Activated CD4-positive, alpha-beta T cell treated with anti-CD3 and anti-CD28 coated beads, Interleukin-2, Interleukin-4, amounts not matched to agents 100 ng/mL and 50 ng/mL, durations not matched to agents 16 hours and 8 hours (primary cell): ENCODE measurements at places on chromosomes 16 and 17.

DNA sequence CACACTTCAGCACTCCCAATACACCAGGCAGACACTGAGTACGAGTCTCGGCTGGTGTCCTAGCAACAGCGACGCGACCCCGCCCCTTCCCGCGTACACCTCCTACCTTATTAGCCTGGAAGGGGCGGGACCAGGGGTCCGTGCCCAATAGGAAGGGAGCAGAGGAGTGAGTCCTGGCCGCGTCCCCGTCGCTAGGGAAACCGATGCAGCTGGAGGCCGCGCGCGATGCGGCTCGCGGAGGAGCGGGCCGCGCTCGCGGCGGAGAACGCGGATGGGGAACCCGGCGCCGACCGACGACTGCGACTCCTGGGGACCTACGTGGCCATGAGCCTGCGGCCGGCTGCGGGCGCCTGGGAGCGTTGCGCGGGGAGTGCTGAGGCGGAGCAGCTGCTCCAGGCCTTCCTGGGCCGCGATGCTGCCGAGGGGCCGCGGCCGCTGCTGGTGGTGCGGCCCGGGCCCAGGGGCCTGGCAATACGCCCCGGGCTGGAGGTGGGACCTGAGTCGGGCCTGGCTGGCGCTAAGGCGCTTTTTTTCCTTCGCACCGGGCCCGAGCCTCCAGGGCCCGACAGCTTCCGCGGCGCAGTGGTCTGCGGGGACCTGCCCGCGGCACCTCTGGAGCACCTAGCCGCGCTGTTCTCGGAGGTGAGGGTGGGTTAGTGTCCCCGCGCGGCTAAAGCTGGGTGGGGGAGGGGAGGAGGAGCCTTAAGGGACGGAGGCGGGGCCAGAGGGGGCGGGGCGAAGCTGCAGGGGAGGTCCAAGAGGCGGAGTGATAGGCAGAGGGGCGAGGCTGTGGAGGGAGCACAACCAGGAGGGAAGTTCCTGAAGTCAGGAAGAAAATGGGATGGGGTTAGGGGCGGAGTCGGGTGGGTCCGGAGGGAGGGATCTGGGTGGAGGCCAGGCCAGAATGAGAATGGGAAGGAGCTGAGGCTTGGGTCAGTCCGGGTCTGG, at the start of gene DNAH9:
DNAH9 (plus strand) TSS at position 197 of the 948 bp plus-strand sequence; CDS start at position 226, 29 bp downstream.
- DNase-seq = peak; percentile 14

- DNase-seq = peak; percentile 96
These were observed 17.6 kb downstream of the ZNF213 start for GRCh38 chr16:3152277-3152990.

GRCh38 chr17:41417127-41417526, 7.3 kb downstream of the KRT37 start:
- no peak for DNase-seq

- no peak for DNase-seq
These were observed 20.2 kb downstream of the HLF start for GRCh38 chr17:55284944-55285339.

- no peak for DNase-seq
These were observed 128.1 kb downstream of the KIF2B start for GRCh38 chr17:53950858-53951250.

GRCh38 chr17:5585836-5586521, 1.7 kb upstream of the NLRP1 start:
- peak; percentile 40 for DNase-seq

GRCh38 chr17:10125531-10126275, 72.7 kb downstream of the GAS7 start:
- DNase-seq = no peak

- no peak for DNase-seq
These were observed 54.4 kb upstream of the PABPN1L start for GRCh38 chr16:88920618-88921590.

DNA sequence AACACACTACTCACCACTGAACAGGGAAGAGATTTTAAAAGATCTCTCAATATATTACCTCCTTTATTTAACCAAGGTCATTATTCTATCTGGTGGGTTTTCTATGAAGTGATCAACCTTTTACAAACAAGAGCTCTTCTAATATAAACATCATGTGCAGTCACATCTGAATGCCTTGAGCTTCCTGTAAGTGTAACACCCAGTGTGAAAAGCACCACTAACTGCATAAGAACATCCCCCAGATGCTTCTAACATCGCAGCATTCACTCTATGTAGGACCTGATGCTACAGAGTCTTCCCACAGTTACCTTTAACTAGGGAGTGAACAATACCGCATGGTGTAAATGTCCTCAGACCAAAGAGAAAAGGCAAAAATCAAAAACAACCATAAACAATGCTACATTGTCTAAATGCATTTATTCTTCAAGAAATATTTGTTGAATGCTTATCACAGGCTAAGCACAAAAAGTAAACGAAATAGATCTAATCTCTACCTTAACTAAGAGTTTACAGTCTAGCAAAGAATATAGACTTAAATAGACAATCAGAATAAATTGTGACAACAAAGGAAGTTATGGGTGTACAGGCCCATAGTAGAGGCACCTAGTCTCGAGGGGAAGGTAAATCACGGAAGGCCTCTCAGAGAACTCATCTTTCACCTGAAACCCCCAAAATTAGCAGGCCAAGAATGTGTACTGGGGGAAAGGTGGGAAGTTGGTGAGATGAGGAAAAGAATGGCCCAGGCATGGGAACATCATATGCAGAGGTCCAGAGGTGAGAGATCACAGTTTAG, 16.2 kb downstream of the SKAP1 start:
- no peak for DNase-seq

GRCh38 chr17:80424878-80425765, 10.2 kb downstream of the ENDOV start:
- no peak for DNase-seq

- DNase-seq = peak; percentile 70
These were observed 19.7 kb upstream of the RCVRN start for GRCh38 chr17:9924735-9925191.

DNA sequence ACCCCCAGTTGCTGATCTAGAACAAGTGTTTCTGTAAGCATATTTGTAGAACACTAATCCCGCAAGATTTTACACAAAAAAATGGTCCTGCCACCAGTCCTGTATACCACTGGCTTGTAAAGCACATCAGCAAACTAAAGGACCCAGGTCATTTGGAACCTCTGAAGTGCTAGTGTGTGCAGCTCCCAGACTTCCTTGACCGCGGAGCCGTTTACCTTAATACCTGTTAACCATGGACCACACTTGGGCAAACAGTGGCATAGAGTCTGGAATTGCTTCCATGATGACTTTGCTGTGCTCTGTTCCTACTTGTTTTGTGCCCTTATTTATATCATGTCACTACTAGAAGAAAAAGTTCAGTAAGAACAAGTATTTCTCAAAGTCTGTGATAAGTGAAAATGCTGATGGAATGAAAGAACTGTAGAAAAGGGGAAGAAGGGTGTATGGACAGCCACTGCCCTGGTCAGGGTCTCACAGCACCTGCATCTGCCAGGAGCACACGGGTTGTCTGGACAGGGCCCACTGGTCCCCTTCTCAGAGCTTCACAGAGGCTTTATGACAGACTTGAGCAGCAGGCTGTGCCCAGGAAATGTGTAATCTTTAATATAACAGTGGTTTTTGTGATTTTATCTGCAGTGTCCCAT, 29.3 kb downstream of the ALDH3A2 start:
- no peak for DNase-seq

- DNase-seq = no peak
These were observed 35.7 kb upstream of the GNA13 start for GRCh38 chr17:65092262-65092661.

DNA sequence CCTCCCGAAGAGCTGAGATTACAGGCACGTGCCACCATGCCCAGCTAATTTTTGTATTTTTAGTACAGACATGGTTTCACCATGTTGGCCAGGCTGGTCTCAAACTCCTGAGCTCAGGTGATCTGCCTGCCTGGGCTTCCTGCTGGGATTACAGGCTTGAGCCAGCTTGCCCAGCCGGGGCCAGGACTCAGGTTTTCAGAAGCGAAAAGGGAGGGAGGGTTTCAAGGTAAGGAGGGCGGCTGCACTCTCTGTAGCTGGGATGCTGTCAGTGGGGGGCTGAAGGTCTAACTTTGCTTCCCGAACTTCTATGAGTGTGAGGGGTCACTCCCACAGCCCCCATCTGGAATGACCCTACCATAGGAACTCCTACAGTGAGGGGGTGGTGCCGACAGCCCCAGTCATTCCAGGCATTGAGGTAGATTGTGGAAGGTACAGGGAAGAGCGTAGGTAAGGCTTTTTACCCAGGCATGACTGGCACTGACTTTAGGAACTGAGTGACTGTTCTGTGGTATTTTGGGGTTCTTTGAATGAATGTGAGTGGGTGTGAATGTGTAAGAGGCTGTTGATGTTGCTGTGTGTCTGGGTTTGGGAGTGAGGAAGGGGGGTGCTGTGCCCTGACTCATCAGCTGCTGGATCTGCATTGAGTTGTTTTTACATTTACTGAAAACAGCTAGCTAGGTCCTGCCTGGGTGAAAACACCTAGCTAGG, 3.8 kb upstream of the C1QL1 start:
- DNase-seq = peak; percentile 66

GRCh38 chr16:85988723-85989313, 89.9 kb downstream of the IRF8 start:
- peak; percentile 33 for DNase-seq

DNA sequence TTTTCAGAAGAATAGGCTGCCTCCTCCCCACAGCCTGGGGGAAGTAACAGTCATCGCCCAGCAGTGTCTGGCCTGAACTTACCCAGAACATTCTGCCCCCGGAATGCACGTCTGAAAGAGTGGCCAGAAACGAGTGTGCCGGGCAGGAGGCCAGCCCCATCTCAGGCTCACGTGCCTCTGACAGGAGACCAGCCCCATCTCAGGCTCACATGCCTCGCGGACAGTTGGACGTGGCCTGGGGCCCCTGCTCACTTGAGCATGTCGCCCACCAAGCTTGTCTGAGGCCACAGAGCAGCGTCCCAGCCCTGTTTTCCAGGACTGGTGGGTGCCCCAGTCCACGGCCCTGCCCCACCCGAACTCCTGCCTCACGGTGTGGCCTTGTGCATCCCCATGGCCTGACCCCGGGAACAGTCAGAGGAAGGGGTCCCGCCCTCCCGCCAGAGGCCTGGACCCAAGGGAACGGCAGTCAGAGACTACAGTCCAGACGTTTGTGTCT, 16.3 kb upstream of the CDH15 start:
- no peak for DNase-seq

- DNase-seq = no peak
These were observed 64.8 kb downstream of the CACNG1 start for GRCh38 chr17:67109111-67109510.

DNA sequence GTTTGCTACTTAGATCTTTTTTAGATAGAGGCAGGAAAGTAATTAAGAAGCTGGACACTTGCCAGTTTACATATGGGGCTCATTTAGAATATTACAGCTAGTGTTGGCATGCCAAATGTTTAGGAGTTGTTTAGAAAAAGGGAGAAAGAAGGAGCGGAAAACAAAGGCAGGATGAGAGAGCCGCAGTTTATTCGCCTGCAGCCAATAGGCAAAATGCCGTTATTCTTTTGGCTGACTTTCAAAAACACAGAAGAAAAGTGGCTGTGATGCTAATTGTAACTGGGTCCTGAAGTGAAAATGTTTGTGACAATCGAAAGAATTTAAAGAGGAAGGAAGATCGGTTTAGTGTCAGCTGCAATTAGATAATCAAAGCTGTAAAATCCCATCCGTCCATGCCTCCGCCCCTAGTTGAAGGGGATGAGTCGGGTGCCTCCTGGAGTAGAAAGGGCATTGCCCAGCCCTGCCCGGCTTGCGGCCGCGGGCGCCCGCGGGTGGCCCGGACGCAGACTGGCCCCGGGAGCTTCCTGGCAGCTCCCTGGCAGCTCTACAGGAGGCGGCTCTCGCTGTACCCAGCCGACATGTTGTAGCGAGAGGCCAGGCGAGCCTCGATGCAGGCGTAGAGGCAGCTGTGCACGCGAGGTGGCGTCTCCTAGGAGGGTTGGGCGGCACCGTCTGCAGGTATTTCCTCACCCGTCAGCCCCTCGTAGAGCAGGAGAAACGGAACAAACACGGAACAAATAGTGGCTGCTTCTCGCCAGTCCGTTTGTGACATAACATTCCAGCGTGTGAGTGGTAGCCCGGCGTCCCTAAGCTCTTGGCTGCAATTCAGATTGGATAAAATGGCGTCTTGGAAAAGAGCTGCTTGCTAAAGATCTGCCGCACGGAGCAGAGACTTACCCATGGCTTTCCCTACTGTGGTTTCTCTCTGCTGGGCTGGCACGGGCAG, 82.2 kb downstream of the TNRC6C start:
- DNase-seq = no peak

DNA sequence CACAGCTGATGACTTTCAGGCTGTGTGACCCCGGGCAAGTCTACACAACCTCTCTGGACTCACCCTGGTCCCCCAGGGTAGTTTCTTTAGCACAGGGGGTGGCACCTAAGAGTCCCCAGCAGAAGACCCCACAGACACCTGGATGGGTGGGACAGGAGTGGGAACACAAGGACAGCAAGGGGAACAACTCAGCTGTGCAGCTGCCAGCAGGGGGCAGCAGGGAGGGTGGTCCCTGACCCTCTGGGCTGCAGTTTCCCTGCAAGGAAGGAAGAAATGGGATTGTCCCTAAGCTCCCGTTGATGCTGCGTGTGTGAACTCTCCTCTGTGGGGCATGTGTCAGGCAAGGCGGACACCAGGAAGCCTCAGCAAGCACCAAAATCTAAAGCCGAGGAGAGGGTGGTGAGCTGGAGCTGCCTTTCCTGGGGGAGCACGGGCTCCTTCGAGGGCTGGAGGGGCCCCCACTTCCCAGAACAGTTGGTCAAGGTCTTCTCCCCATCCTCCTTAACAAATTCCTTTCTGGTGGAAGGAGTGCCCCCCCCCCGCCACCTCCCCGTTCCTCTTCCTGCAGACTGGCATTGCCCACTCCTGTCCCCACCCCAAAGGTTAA, 24.1 kb upstream of the CDH5 start:
- DNase-seq = no peak

DNA sequence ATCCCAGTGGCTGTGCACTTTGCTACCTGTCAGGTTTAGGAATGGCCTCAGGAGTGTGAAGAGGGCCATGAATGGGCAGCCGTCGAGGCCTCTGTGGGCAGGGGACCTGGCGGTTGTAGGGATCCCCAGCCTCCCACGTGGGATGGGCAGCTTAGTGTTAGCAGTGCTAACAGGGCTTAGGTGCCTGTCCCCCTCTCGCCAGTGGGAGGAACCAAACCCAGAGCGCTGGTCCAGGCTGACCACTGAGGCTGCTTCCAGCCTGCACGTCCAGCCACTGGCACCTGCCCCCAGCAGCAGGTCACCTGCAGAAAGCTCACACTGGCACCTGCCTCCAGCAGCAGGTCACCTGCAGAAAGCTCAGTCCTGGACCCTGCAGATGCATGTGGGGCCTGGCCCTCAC, 162.2 kb upstream of the CIBAR2 start:
- no peak for DNase-seq
